ENCODE measurements at places on chromosomes 7 and 10. TPM values are rescaled to one million over a fixed set of nuclear protein-coding genes. Genes with fewer than 3 reads are reported as not detected.

DNA sequence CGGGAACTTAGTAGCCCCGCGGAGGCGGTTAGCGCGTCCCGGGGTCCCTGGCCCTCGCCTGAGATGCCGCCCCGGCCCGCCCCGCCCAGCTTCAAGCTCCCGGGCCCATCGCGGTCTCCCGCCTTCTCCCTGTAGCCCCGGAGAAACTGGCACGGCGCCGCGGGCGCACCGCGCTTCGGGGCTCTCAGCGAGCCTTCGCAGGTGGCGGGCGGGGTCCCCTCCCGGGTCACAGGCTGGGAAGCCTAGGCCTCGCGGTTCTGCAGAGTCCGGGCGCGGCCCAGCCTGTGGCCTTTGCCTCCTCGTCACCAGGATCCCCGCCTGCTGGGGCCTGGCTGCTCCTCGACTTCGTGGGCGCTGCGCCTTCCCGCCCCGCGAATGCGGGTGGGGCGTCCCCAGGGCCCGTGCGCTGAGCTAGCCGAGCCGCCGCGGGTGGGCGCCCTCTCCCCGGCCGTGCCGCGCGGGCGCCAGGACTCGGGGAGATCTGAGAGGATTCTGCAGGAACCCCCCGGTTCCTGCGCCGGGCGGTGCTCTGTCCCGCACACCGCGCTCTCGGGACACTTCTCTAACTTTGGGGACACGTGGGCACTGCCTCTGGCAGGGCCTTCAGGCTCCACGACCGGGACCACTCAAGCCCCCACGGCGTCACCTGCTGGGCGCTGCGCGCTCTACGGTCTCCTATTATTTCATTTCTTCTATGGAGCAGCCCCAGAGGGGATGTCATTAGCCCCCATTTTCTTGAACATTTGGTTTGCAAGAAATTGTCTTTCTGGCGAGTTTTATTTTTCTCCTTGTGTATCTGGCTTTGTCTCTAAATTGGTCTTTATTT, 682 bp upstream of the RGS10 start:
- peaks cover 14% of the 10 kb centered on the region for H3K27me3 ChIP-seq
- peaks cover 38% of the 10 kb centered on the region for H3K4me1 ChIP-seq
- peaks cover 18% of the 10 kb centered on the region for H3K36me3 ChIP-seq
- H3K4me3 ChIP-seq = peak overlapping the region; percentile 78
- H3K27ac ChIP-seq = peak overlapping the region; percentile 86

The SPDYE8 gene
- not detected for total RNA-seq

GRCh38 chr7:97772045-97772901, 40.4 kb downstream of the TAC1 start:
- no peaks in the 10 kb centered on the region for H3K36me3 ChIP-seq
- H3K27me3 ChIP-seq = peaks cover 2% of the 10 kb centered on the region
- no peak overlapping the region for H3K27ac ChIP-seq

GRCh38 chr10:32379318-32379949, 32.5 kb upstream of the EPC1 start:
- DNase-seq = peak; percentile 45
- H3K36me3 ChIP-seq = peaks cover 2% of the 10 kb centered on the region
- H3K27me3 ChIP-seq = no peaks in the 10 kb centered on the region
- no peak overlapping the region for H3K27ac ChIP-seq

The GSDME gene
- total RNA-seq = 3.0 TPM

DNA sequence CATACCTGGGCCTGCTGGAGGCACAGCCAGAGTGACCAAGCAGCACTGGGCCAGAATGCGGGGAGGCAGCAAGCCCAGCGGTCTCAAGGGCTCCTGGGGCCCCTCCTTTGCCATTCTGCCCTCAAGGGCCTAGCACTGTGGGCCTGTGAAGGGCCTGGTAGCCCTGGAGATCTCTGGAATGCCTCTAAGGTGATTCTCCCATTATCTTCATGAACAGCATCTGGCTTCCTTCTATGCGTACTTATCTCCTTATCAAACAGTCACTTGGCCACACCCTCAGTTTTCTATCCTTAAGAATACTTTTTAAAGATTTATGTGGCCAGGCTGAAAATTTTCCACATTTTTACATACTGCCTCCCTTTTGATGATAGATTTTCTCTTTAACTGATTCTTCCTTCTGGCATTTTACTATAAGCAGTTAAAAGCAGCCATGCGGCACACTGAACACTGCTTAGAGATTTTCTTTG, 67.5 kb upstream of the CCNY start:
- H3K36me3 ChIP-seq = no peaks in the 10 kb centered on the region
- no peaks in the 10 kb centered on the region for H3K4me1 ChIP-seq
- no peak overlapping the region for H3K27ac ChIP-seq
- no peaks in the 10 kb centered on the region for H3K27me3 ChIP-seq

DNA sequence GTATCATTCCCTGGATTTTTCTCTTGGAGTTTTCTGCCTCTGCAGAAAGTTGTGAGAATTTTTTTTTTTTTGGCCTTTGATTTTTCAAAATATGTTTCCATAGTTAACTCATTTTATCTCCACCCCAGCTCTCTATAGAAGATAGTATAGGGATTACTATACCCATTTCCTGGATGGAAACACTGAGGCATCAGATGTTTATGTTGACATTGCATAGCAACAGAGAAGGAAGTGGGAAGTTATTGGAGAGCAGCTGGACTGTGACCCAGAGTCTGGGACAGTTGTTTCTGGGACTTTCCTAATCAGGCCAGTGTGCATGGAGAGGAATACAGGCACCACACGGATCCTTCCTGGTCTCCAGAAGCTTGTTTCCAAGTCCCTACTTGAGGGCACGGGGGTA, 158.0 kb downstream of the CDH23 start:
- H3K4me3 ChIP-seq = no peak overlapping the region
- no peaks in the 10 kb centered on the region for H3K36me3 ChIP-seq
- peaks cover 24% of the 10 kb centered on the region for H3K27me3 ChIP-seq
- no peak overlapping the region for H3K27ac ChIP-seq
- H3K4me1 ChIP-seq = no peaks in the 10 kb centered on the region

- DNase-seq = no peak
- no peak overlapping the region for H3K27ac ChIP-seq
- H3K4me3 ChIP-seq = no peak overlapping the region
Measured at GRCh38 chr10:90557385-90557784, 300.5 kb downstream of the HTR7 start.

The PRSS2 gene
- total RNA-seq = not detected

DNA sequence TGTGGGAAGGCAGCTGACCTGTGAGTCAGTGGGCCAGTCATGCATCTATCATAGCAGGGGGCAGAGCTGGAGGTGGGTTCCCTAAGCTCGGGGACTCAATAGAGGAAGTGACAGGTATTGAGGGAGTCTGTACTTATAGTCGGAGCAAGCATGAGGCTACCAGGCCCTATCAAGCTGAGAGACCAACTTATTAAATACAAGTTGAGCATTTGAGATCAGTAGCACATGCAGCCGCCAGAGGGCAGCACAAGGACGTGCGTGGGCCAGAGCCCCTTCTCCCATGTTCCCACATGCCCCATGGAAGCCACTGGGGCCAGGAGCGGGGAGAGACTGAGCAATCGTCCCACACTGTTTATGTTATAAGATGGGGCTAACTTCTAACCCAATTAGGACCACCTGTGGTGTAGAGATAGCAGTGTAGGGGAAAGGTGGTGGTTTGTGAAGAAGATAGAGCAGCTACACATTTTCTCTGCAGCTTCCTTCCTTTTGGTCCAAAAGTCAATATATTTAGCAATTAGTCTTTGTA, 13.0 kb upstream of the STK31 start:
- H3K4me1 ChIP-seq = no peaks in the 10 kb centered on the region
- H3K36me3 ChIP-seq = peaks cover 14% of the 10 kb centered on the region
- DNase-seq = peak; percentile 67
- H3K27me3 ChIP-seq = no peaks in the 10 kb centered on the region
- H3K4me3 ChIP-seq = no peak overlapping the region

DNA sequence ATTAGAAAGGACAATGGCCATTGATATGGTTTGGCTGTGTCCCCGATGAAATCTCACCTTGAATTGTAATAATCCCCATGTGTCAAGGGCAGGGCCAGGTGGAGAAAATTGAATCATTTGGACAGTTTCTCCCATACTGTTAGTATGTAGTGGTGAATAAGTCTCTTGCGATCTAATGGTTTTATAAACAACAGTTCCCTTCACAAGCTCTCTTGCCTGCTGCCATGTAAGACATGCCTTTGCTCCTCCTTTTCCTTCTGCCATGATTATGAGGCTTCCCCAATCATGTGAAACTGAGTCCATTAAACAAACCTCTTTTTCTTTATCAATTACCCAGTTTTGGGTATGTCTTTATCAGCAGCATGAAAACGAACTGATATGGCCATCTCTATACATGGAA, 302.7 kb downstream of the SFMBT2 start:
- H3K36me3 ChIP-seq = no peaks in the 10 kb centered on the region
- no peak for DNase-seq
- H3K4me3 ChIP-seq = no peak overlapping the region
- H3K4me1 ChIP-seq = peaks cover 5% of the 10 kb centered on the region
- H3K27me3 ChIP-seq = peaks cover 7% of the 10 kb centered on the region
- no peak overlapping the region for H3K27ac ChIP-seq

GRCh38 chr10:4234661-4235060, 449.7 kb upstream of the KLF6 start:
- no peak overlapping the region for H3K27ac ChIP-seq
- no peak overlapping the region for H3K4me3 ChIP-seq
- DNase-seq = peak; percentile 46
- peaks cover 4% of the 10 kb centered on the region for H3K4me1 ChIP-seq

DNA sequence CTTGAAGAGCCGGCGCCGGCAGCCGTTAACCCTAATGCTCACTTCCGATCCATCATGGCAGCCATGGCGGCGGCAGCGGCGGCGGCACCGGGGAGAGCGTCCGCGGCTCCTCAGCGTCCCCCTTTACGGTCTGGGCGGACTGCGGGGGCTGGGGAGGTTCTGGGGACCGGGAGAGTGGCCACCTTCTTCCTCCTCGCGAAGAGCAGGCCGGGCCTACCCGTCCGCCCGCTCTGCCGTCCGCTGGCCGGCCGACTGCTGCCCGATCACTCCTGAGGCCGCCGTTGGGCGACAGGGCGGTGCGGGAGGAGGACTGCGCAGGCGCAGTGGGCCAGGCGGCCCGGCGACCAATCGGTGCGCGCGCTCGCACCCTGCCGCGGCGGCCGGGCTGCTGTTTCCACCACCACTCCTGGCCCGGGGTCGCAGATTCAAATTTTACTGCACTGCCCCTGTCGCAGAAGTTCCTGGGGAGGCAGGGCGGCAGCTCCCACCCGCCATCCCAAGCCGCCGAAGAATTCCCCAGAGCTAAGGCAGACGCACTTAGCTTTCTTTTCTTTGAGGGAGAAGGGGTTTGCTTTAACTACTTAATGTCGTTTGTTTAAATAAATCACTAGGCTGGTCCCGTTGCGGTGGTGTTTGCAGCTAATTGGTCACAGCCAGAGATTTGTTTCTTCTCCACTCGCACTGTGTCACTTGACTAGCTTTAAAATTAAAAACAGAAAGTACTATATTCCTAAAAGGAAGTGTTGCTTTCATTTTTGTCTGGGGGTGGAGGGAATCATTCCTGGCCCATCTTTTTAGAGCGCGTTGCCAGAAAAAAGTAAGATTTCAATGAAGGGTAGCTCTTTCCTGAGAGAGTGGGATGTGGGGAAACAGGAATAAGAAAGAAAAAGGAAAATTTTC, at the start of gene KIF5B:
KIF5B (minus strand) TSS at position 290 of the 900 bp plus-strand sequence. CDS start 452 bp downstream, outside the sequence.
- H3K4me1 ChIP-seq = peaks cover 38% of the 10 kb centered on the region
- peak; percentile 87 for DNase-seq
- no peaks in the 10 kb centered on the region for H3K27me3 ChIP-seq
- H3K27ac ChIP-seq = peak within 1 kb of the TSS; percentile 97

The NCF1 gene
- total RNA-seq = 3.0 TPM

- peak overlapping the region; percentile 97 for H3K4me3 ChIP-seq
- H3K36me3 ChIP-seq = peaks cover 78% of the 10 kb centered on the region
- H3K4me1 ChIP-seq = peaks cover 65% of the 10 kb centered on the region
Measured at GRCh38 chr10:8058274-8059111, 4.0 kb downstream of the GATA3 start.

Measured in activated CD8-positive, alpha-beta T cell treated with anti-CD3 and anti-CD28 coated beads, Interleukin-2, amount 10 ng/mL, durations not matched to agents 7 days and 5 days (primary cell).